ENCODE measurements at places on chromosomes 4 and X.

- no peak for DNase-seq
These were observed 2.5 kb downstream of the PDGFC start for GRCh38 chr4:156969101-156969500.

- DNase-seq: no peak
These were observed 55.7 kb downstream of the BTC start for GRCh38 chr4:74738464-74739143.

DNA sequence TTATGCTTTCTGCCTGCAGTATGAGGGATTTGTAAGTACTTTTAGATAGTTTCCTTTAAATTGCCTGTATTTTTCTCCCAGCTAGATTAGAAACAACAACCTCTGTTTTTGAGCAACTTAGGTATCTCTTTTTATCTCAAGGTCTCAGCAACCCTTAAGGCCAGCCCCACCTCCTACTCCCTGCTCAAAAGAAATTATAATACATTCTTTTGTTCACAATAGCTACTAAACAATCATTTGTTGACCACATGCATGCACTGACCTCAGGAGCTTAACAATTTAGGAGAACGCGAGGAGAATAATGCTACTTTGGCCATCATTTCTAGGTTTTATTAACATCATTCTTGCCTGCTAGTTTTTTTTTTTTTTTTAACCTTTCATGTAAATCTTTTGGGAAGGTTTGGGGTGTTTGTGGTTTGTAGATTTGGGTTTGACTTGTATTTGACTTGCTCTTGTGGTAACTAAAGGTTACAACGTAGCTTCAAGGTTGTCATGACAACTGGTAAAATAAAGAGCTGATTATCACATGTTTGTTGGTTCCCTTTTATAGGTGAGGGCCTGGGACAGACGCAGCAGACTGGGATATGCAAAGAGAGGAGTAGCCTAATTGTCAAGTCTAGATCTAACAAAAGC is 145.4 kb upstream of the PLAC1 start:
- peak; percentile 16 for DNase-seq

DNA sequence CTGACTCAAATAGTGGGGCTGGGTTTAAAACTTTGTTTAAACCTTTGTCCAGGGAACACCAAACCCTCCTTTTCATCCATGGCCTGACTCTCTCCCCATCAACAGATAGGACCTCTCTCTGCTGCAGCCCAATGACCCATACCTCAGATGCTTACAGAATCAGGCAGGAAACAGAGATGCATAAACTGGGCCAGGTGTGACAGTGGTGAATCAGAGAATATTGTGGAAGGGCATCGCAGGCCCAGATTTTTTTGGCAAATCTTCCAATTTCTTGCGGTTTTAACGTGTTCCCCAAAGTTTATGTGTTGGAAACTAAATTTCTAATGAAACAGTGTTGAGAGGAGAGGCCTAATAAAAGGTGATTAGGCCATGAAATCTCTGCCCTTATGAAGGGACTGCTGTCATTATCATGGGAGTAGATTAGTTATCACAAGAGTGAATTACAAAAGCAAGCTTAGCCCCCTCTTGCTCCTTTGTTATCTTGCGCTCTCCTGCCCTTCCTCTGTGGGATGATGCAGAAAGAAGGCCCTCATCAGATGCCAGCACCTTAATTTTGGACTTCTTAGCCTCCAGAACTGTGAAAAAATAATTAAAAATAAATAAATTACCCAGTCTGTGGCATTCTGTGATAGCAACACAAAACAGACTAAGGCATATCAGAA is 82.8 kb downstream of the STK32B start:
- no peak for DNase-seq

DNA sequence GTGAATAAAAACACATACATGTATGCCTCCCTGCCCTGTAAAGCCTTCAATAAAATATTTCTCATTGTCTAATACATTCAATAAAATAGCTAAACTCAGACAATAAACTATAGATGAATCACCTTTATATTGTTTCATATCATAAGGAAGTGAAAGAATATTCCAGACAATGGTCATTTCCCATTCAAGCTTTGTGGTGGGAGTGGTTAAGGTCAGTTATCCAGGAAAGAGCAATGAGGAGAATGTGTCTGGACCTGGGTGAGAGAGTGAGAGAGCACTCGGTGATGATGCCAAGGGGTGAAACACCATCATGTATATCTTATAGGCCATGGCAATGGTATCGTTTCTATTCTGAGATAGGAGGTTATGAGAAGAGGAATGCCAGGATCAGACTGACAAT is 197.8 kb downstream of the PDHA2 start:
- DNase-seq: no peak

GRCh38 chrX:77014377-77015372 is 432.5 kb upstream of the FGF16 start:
- peak; percentile 71 for DNase-seq

DNA sequence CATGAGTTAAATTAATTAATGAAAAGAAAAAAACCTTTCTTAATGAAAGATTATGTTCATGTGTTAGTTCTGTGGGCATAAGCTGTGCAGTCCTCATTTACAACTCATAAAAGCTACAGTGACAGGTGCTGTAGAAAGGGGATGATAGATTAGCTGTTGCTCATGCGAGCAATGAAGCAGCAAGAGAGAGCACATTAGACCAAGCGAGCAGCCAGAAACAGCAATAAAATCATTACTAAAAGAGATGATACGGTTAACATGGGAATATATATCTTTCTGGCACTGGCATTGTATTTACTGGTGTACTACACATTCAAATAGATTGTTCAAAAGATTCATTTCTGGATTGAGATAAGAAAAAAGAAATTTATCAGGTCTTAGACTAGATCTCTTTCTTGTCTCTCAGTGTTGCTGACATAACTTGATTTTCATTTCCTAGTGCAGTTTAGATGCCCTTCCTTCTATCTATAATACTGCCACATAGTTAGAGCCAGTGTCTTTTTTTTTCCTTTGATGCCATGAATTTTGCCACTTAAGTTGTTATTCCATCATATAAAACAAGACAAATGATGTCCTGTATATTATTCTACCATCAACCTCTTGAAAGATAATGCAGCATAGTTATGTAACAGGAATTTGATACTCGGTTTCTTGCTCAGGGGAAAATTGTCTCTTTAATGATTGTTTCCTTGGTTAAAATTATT is 164.6 kb downstream of the BANK1 start:
- DNase-seq: no peak

DNA sequence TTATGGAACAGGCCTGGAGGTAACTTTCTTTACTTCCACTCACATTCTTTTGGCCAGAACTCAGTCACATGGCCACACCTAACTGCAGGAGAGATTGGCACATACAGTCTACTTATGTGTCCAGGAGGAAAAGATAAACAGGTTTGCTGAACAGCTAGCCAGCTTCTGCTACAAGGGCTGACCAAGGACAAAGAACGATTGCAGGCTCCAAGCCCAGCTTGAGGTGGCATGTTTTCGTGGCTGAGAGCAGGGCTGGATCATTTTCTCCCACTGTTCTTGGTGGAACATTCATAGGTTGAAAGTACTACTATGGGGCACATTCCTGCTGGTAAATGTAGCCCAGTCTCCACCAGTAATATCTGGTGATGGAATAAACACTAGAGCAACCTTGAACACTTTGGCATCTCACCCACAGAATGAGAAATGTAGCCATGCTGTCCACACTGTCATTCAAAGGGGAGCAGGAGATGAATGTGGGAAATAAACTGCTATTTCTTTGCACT is 28.2 kb downstream of the NHS start:
- DNase-seq: no peak

- DNase-seq: no peak
These were observed 7.4 kb downstream of the ANTXR2 start for GRCh38 chr4:80065601-80066000.

GRCh38 chr4:113468165-113469022 is 293.1 kb downstream of the CAMK2D start:
- DNase-seq: peak; percentile 51

- no peak for DNase-seq
These were observed 55.3 kb downstream of the CCDC158 start for GRCh38 chr4:76365636-76366035.

DNA sequence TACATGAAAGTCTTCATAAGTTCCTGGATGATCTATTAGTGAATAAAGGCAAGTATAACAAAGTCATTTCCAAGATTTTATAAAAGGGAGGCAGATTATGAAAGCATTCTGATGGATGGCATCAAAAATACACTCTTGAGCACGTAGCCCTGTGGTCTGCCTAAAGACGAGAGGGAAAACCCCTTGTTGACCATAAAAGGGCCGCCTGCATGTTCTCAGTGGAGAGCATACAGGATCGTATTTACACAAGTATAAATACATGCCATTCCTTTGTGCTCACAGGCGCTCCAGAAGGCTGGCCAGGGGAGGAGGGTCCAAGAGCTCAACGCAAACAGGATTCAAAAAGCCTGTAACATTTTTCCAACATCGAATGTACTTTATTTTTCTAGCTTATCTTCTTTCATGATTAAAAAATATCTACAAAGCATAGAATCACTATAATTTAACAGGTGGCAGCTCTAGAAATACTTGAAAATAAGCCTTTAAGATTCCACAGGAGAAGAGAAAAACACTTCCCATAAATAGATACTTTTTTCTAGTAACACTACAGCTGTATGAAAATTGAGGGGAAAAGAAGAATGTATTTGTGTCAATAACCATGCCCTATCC is 29.6 kb downstream of the PDGFC start:
- DNase-seq: peak; percentile 78

DNA sequence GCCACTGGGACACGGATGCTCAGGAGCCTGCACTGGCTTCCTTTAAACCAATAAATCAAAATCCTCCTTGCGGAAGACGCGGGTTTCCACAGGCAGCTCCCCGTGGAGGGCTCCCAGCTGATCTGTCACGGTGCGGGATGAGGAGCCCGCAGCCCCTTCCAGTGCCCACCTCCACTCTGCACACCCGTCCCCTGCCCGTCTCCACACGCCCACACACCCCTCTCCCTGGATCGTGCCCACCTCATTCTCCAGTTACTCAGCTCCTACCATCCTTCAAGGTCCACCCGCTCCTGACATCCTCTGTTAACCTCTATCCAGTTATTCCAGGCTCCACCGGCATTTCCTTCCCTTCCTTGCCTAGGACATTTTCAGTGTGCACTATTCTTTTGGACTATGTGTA is 895.9 kb downstream of the TRIML1 start:
- DNase-seq: no peak

DNA sequence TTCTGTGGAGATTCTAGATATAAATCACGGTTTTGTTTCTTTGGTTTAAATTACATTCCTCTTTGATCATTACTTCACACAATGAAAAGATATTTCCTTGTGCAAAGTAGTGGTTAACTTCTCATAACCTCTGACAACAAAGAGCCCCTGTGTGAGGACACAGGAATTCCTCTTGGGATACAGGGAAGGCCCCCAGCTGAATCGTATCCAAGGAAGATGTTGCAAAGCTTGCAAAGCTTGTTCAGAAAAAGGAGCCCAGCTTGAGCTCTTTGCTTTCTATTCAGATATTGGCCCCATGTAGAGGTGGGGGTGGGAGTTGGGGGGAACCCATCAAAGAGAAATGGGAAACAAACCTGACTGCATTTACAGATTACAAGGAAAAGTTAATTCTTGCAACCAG is 145.7 kb downstream of the RELL1 start:
- DNase-seq: no peak

GRCh38 chr4:87026800-87027495 is 92.1 kb downstream of the AFF1 start:
- no peak for DNase-seq

DNA sequence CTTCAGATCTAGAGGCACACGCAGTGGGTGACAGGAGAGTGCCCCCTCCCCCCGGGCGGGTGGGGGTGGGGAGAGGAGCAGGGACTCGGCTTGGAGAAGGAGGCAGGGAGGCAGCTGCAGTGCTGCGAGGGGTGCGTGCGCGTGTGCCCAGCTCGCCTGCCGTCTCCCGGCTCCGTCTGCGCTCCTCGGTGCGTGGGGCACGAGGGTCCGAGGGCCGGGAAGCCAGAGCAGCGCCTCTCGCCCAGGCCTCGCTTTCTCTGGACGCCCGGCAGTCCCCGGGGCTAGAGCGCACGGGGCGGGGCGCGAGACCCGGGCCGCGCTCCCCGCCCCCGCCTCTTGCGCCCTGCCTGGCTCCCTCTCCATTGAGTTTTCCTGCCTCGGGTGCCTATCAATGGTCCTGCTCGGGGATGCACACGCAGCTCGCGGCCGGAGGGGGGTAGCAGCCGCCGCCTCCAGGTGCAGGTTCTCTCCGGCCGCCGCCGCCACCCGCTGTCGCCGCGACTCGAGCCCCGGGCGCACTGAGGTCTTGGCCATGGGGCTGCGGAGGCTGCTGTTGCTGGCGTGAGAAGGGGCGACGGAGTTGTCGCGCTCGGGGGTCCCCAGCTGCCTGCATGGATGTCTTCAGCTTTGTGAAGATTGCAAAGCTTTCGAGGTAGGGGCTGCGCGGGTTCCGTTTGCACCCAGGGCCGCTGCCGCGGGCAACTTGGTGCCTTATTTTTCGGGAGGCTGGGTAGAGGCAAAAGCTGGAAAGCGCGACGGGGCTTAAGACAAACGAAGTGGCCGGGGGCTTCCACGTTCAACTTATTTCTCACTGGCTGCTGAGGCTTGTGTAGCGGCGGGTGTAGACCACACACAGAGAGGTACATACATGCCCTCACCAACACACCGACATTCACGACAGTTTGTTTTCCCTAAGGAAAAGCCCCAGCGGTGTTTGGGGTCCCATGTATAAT is at the start of gene FRMPD4:
TSS of gene FRMPD4 (plus strand) at position 113 of the 953 bp plus-strand sequence. CDS start at position 612, 499 bp downstream.
- DNase-seq: no peak

DNA sequence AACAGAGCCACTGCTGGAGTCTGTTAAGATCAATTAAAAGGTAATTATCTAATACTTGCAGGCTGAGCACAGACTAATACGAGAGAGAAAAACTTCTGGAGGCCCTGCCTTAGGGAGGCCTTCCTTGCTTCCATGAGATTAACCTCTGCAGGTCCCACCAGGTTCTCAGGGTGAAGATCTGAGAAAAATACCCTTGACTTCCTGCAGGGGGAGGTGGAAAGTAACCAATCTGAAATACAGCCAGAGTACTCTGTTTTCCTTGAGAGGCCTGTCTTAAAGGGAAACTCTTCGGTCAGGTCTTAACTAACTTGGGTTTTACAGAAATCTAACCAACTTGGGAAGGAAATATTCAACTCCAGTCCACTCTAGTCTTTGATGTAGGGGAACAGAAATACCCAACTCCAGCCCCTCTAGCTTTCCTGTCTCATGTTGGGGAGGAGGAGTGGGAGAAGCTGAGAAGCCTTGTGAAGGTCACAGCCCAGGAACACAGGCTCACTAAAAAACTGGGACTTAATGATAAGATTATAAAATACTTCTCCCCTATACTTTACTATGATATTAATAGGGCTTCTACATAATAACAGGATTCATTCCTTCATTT is 77.1 kb downstream of the TBCK start:
- DNase-seq: peak; percentile 50

GRCh38 chr4:98803251-98803650 is 125.7 kb downstream of the EIF4E start:
- DNase-seq: peak; percentile 13

GRCh38 chrX:7242613-7243012 is 94.7 kb upstream of the PUDP start:
- DNase-seq: no peak
